ENCODE measurements at places on chromosomes 6 and 20.
A peak's percentile ranks its signal among the peaks of the same experiment; 100 is the strongest.

DNA sequence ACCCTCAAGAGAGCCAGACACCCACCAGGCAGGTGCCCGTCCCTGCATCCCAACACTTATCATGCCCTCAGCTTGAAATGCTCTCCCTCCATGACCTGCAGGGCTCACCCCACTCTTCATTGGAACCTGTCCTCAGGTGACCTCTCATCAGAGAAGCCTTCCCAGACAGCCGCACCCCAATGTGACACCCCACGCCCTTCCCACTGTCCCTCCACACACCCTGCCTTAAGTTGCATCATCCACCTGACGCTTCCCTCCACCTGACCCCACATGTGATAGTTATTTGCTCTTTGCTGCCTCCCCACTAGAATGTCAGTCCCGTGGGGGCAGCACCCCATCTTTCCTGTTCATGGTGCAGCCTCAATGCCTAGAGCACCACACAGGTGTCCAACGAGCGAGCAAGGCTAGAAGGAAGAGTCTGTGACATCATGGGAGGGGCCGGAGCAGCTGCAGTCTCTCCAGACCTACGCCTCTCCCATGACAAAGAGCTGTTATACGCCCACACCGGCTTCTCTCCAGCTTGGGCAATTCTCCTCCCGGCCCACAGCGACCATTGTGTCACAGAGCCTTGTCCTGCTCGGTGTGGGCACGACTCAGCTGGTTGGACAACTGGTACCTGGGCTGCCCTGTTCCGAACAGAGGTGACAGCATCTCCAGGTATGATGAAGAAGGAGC is 58.2 kb downstream of the NFATC2 start:
- no peak for DNase-seq

DNA sequence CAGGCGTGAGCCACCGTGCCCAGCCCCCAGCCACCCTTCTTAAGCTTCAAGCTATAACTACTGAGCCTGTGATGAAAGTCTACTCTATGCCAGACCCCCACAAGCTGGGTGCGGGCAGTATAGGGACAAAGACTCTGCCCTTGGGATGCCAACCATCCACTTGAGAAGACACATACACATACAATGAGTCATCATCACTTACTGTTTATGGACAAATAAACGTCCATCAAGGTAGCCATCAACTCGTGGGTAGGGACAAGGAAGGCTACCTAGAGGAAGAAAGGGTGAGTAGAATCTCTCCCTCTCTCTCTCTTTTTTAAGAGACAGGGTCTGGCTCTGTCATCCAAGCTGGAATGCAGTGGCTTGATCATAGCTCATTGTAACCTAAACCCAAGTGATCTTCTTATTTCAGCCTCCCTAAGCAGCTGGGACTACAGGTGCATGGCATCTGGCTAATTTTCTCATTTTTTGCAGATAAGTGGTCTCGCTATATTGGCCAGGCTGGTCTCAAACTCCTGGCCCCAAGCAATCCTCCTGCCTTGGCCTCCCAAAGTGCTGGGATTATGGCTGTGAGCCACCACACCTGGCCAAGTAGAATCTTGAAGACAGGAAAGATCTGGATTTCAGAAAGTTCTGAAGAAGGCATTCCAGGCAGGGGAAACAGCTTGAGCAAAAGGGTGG is 2.6 kb upstream of the TP53INP2 start:
- DNase-seq, result no peak

DNA sequence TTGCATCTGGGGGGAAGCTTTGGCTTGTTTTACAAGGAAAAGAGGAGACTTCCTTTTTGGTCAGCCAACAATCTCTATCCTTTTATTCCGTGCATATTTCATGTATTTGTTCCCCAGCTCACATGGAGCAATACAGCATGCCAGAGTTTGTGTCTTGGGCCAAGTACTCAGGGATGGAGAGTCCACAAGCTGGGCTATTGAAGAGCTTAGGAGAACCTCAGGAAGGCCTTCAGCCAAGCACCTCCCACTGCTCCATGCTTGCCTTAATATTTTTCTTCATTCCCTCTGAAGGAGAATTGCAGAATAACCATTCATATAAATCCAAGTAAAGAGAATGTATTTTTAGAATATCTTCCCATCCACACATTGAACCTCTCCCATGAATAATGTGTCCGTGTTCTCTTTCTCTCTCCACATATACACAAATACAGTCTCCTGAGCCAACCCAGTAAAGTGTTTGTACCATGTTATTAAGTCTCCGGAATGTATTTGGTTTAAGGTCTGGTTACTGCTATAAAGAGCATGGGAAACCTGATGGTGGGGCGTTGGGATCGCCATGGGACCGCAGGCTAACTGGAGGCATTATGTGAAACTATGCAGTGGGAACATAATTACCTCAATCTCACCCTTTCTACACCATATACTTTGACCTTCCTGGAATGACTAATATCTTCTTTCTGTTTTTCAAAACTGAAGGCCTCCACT is 3.0 kb downstream of the LAMA4 start:
- DNase-seq, result no peak

GRCh38 chr6:56689663-56690062 is 47.0 kb upstream of the DST start:
- DNase-seq, result no peak

- no peak for DNase-seq
These were observed 177.8 kb upstream of the ECI2 start for GRCh38 chr6:4313044-4313686.

DNA sequence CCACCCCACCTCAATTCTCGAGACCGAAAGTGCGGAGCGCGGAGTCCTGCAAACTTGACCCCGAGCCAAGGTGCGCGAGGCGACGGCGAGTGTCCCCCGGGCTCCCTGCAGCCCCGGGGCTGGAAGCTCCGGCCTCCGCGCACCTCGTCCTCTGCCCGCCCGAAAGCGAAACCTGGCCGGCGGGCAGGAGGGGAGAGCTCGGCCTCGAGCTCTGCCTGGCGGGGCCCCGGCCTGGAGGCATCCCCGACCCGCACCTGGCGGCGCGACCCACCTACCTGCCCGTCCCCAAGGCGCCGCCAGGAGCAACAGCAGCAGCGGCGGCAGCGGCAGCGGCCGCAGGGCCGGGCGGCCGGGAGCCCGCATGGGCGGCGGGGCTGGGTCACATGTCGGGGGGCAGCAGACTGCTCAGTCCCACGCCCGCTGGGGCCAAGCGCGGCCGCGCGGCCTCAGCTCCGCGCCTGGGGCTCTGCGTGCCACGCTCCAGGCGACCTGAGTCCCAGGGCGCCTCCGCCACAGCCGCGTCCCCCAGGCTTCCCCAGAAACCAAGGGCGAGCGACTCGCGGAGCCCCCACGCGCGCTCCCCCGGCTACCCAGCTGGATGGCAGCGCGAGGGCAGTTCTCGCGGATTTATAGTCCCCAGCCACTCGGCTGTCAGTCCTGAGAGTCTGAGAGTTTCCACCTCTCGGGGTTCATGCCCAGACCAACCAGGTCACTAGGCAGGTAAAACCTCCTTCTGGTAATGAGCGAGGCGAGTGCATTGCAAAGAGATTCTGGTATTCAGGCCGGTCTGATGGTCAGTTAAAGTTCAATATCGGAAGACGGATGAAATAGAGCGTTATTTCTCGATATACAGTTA is at the start of gene IL20RA:
Gene IL20RA, minus strand, starts transcription at position 600 of the 856 bp plus-strand sequence. Its CDS starts 237 bp downstream, at position 363.
- DNase-seq, result no peak

DNA sequence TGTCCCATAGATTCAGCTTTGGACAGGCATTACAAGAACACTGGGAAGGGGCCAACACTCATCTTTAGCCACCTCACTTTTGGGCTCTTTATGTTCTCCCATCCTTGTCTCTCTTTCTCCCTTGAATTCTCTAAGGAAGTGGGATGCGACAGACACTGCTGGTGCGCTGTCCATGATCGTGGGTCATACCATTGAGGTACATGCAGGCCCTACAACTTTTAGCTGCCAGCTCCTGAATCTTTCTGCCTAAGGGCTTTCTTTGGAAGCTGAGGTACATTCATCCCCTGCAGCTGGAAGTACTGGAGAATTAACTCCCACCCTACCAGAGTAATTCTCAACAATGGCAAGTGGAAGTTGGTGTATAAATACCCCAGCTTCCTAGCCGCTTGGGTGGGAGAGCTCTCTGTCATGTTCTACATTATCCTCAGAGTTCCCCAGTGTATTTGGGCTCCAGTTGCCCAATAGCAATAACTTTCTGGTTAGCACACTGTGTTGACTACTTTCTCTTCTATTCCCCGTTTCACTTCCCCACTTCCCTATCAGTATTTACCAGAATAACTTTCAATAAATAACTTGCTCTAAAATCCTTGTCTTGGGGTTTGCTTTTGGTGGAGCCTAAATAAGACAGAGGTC is 309.4 kb upstream of the RNF24 start:
- no peak for DNase-seq

DNA sequence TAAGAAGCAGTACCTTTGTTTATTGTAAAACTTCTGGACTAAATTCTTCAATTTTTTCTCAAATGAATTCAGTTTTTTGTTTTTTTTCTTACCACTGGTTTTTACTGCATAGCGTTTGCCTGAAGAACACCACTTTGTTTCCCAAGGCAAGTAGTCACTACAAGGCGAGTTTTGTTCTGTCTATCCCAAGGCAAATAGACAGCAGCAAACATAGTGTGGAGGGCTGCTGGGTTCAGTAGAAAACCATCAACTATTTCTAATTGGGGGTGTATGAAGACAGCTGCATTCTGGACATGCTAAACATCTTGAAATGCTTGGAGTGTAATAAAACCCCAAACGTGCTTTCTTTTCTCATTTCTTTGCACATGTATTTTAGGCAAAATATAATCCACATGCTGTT is 197.4 kb downstream of the ESR1 start:
- no peak for DNase-seq

DNA sequence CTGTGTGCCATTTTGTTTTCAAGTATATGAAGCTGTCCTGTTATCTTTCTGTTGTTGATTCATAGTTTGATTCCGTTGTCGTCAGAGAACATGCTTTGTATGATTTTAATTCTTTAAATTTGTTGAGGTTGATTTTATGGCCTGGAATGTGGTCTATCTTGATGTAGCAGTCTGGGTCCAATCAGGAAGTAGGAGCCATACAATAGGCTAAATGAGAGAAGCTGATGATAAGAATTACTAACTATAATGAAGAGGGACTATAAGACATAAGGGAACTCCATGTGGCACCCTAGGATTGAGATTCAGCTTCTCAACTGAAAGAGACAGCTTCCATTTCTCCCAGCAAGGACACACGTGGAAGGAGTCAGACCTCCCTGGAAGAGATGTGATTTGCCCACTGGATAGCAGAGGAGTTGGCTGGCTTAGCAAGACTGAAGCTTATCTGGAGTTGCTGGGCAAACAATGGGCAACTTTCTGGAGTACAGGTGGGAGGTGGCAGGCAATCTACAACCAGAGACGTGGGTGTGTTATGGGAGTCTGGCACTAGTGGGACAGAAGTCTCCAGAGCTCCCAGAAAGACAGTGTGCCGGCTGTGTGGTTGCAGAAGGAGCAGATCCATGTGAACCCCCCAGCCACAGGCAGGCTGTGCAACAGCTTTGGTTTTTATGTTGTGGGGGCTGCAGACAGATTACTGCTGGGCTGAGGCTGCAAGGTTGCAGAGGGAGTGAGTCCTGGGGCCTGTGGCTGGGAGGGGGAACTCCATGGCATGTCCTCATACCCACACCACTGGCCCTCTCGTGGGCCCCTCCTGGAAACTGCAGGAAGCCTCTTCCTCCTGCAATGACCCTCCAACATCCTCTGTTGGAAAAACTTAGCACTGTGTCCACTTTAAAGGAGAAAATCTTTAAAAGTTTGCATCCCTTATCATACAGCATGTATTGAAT is 7.1 kb downstream of the ZNF831 start:
- DNase-seq, result no peak

GRCh38 chr6:2626401-2626800 is 124.3 kb downstream of the MYLK4 start:
- no peak for DNase-seq

DNA sequence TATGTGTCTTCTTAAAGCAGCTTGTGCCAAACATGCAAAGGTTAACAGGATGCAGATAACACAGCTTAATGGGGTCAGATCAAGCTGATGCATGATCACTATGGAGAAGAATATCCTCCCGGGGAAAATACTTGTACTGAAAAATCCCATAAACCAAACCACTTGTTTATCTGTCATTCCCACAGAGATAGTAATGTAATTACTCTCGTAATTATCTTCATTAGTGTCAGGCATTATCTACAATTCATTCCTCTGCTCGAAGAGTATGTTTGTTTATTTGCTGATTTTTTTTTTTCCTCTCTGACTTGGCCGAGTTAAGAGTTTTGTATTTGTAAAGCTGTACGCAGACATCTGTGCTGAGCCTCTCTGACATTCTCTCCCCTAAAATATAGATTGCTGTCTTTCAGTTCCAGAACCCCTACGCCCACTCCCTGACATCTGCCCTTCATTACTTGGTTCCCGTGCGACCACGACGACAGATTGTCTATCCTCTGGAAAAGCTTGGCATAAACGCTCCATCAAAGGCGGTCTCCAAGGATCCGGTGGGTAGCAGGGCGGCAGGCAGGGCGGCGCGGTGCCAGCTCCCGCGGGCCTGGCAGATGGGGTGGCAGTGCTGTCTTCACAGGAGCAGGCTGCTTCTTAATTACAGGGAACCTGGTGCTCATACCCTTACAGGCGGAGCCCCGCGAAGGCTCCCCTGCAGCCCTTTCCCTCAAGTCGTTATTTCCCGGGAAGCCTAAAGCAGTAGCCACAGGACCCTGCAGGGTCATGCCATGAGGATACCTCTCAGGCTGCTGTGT is 147.2 kb downstream of the CFAP61 start:
- DNase-seq, result no peak

DNA sequence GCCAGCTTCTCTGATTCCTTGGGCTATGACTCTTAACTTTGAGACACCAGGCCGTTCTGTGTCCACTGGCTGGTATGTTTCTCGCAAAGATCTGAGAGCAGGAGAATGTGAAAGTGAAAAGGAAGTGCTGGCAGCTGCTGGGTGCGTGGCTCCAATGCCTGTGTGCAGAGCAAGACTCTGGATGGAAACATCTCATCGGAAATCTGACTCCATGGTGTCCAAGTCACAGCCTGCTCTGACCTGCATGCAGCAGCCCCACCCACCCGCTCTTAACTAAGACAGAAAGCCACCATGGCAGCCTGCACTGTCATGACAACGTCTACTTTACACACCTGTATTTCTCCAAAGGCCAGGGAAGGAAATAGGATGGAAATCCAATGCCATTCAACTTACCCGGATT is 66.3 kb upstream of the MPC1 start:
- no peak for DNase-seq

DNA sequence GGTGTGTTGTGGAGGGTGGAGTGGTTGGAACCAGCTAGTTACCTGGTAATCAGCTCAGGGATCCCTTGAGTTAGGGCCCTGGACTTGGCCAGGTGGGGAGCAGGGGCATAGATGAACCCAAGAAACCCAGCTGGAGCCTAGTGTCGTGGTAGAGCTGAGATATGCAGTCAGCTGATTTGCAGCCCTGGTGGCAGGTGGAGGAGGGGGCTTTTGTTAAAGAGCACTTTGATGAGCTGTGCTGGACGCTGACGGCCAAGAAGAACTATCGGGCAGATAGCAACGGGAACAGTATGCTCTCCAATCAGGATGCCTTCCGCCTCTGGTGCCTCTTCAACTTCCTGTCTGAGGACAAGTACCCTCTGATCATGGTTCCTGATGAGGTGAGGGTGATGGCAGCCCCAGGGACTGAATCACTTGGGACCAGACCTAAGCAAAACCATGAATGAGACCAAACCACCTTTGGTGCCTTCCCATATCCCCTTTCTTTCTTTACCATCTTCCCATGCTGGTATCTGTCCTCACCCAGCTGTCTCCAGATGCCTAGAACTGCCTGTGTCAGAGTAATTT is 12.7 kb downstream of the DEF6 start:
- peak; percentile 24 for DNase-seq

GRCh38 chr20:41424546-41424945 is 57.9 kb upstream of the EMILIN3 start:
- no peak for DNase-seq

GRCh38 chr6:105859457-105859856 is 226.7 kb upstream of the PRDM1 start:
- DNase-seq, result no peak

- DNase-seq, result no peak
These were observed 7.9 kb upstream of the POU5F1 start for GRCh38 chr6:31178143-31179041.
